ENCODE measurements at places on chromosomes 16 and 17.

DNA sequence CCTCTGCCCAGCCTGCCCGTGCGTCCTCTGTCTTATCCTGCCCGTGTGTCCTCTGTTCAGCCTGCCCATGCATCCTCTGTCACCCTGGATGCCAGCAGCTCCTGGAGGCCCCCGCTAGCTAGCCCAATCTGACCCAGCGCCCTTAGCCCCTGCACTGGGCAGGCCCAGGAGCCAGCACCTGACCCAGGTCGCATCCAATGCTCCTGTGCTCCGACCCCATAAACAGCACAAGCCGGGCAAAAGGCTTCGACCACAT is 13.1 kb downstream of the CDH15 start:
- DNase-seq: no peak

- DNase-seq: no peak
These were observed 41.8 kb downstream of the CDH3 start for GRCh38 chr16:68686905-68687304.

GRCh38 chr17:79294459-79295071 is 219.9 kb downstream of the ENGASE start:
- peak; percentile 57 for DNase-seq

DNA sequence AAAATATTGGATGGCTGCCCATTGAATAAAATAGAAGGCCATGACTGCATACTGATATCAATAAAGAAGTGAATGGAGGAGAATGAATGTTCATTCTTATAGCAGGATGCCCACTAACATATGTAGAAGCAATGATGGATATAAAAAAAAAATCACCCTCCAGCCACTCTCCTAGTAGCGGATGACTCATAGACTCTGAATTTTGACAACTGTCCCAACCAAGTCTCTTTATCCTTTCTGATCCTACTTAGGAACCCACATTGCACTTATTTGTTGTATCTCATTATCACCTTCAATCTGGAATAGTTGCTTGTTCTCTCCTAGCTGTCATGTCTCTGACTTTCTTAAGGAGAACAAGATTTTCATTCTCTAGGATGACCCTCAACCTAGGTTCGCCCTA is 429.9 kb downstream of the HS3ST3B1 start:
- DNase-seq: no peak

- DNase-seq: no peak
These were observed 5.2 kb downstream of the CCDC102A start for GRCh38 chr16:57531253-57531575.

GRCh38 chr17:40542558-40543411 is 22.5 kb downstream of the CCR7 start:
- peak; percentile 96 for DNase-seq

- DNase-seq: peak; percentile 49
These were observed 36.2 kb downstream of the STH start for GRCh38 chr17:46035112-46035818.

DNA sequence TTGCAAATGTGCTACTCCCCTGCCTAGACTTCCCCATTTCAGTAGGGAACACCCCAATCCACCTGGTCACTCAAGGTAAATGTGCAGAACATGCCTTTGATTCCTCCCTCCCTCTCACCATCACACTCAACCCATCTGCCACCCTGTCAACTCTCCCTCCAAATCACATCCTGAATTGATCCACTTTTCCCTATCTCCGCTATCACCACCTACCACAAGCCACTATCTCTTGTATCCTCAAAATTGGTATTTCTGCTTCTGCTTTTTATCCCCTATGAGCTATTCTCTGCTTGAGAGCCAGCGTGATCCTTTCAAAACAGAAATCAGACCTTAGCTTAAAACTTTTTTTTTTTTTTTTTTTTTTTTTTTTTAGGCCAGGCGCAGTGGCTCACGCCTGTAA is 5.4 kb upstream of the NOL11 start:
- DNase-seq: no peak

GRCh38 chr17:61144617-61145564 is 254.8 kb upstream of the TBX2 start:
- DNase-seq: no peak

GRCh38 chr16:57383276-57384247 is 11.3 kb downstream of the CX3CL1 start:
- DNase-seq: no peak

GRCh38 chr17:38903404-38903803 is 22.0 kb upstream of the LASP1NB start:
- no peak for DNase-seq

DNA sequence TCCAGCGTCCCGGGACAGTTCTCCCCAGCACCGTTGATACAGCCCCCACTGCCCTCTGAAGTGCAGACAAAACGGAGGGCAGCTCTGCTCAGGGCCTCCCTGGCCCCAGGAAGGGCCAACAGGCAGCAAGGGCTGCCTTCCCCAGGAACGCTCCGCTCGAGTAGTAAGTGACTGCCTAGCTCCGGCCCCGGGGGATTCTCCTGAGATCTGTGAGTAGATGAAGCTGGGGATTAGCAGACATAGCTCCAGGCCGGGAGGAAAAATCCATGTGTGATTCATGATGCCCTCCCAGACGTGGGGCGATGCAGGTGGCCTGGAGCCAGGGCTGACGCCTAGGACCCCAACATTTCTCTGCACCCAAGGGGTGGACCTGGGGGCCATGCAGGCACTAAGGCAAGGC is 85.3 kb downstream of the ENGASE start:
- no peak for DNase-seq

- DNase-seq: no peak
These were observed 23.5 kb downstream of the EFTUD2 start for GRCh38 chr17:44875761-44876160.

- no peak for DNase-seq
These were observed 1565.2 kb upstream of the GOT2 start for GRCh38 chr16:60299241-60299776.

DNA sequence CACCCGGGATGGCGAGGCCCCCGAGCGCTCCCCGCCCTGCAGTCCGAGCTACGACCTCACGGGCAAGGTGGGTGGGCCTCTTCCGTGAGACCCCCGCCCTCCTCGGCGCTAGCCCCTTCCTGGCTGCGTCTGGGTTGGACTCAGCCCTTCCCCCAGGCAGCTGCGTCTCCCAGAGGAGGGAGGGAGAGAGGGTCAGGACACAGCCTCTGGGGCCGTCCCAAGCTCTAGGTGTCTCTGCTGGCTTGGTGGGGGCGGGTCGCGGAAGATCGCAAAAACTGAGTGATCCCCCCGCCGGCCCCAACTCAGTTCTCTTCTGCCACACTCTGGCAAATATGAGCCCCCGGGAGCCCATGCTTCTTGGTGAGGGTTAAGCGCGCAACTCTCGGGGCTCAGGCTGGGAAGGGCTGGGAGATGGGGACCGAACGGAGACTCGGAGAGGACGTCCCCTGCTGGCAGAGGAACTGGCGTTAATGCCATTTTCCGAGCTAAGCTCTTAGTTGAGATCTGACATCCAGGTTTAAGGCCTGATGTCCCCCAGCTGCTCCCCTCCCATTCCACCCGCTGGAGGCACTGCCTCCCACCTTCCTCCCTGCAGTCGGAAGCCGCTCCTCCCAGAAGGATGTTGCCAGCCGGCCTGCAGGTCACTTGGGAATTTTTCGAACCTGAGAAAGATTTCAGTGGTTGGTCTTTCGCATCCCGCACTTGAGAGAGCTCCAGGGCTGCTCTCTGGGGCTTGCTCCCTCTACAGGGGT is 419 bp downstream of the RAB37 start:
- DNase-seq: peak; percentile 74

Data from stomach (tissue), 19 donors.